ENCODE measurements at places on chromosomes 1 and 21. TPM values are rescaled to one million over a fixed set of nuclear protein-coding genes. Genes with fewer than 3 reads are reported as not detected.

The EXTL1 gene
- total RNA-seq: 11.3 TPM

The EXOSC10 gene
- total RNA-seq: 17.1 TPM

The ZMYND12 gene
- 2.6 TPM for total RNA-seq

DNA sequence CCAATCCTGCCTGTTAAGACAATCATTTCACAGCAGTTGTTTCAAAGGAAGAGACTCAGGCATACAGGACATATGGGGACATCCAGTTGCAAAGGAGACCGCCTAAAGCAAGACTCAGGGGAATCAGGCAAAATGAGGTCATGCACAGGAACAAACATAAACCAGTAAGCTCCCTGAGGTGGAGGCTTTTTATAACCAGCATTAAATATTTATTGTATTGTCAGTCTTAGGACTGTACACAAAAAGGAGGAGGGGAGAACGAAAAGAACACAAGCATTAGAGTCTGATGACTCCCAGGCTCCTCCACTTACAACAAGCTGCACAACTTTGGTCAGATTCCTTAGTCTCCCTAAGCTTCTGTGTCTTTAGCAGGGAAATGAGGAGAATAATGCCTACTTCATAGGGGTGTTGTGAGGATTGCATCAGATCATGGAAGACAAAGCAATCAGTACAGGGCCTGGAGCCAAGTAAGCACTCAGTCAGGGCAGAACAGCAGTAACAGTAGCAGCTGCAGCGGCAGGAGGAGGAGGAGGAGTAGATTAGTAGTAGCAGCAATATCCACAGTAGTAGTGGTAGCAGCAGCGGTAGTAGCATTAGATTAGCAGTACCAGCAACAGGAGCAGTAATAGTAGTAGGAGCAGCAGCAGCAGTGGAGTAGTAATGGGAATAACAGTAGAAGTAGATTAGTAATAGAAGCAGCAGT lies 54.2 kb upstream of the SPATA6 start:
- DNase-seq: no peak
- no peaks in the 10 kb centered on the region for H3K36me3 ChIP-seq
- peaks cover 15% of the 10 kb centered on the region for H3K4me1 ChIP-seq
- H3K4me3 ChIP-seq: no peak overlapping the region
- no peak overlapping the region for H3K27ac ChIP-seq
- peaks cover 38% of the 10 kb centered on the region for H3K27me3 ChIP-seq

DNA sequence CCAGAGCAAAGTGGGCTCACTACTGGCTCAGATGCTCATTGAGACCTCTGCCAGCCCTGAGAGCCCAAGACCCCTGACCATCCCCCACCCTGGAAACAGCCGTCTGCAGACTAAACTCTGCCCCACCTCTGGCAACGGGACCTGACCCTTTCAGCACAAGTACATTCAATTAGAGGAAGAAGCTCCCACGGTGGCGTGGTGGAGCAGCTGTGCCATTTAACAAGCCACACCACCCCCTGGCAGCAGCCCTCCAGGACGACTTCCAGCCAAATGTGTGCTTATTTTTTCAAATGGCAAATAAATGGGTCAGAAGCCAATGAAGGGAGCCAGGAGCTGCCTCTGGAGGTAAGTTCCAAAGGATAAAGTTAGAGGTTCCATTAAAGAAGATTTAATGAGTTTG lies 226.7 kb downstream of the NPHP4 start:
- no peak for DNase-seq
- H3K27ac ChIP-seq: no peak overlapping the region
- H3K4me1 ChIP-seq: no peaks in the 10 kb centered on the region
- H3K27me3 ChIP-seq: peaks cover 83% of the 10 kb centered on the region
- H3K36me3 ChIP-seq: no peaks in the 10 kb centered on the region
- H3K4me3 ChIP-seq: no peak overlapping the region

The NDUFS5 gene
- 696 TPM for total RNA-seq

The RIPPLY3 gene
- not detected for total RNA-seq

- no peak overlapping the region for H3K27ac ChIP-seq
- H3K27me3 ChIP-seq: no peaks in the 10 kb centered on the region
- H3K4me3 ChIP-seq: no peak overlapping the region
- H3K4me1 ChIP-seq: peaks cover 32% of the 10 kb centered on the region
Observed at GRCh38 chr21:37619464-37619974, 252.9 kb downstream of the DYRK1A start.

- no peaks in the 10 kb centered on the region for H3K27me3 ChIP-seq
- H3K27ac ChIP-seq: no peak overlapping the region
- peaks cover 20% of the 10 kb centered on the region for H3K4me1 ChIP-seq
- H3K36me3 ChIP-seq: no peaks in the 10 kb centered on the region
Observed at GRCh38 chr1:147247656-147248238, 5.3 kb downstream of the CHD1L start.

All from left ventricle myocardium inferior (tissue), 1 donor.